Non-pigmented ciliary epithelial cell (primary cell): ENCODE measurements at places on chromosomes 5 and 9.

GRCh38 chr5:170280011-170280493 lies 17.5 kb downstream of the LCP2 start:
- DNase-seq, result no peak

GRCh38 chr5:150665044-150665443 lies 4.0 kb downstream of the MYOZ3 start:
- DNase-seq, result no peak

DNA sequence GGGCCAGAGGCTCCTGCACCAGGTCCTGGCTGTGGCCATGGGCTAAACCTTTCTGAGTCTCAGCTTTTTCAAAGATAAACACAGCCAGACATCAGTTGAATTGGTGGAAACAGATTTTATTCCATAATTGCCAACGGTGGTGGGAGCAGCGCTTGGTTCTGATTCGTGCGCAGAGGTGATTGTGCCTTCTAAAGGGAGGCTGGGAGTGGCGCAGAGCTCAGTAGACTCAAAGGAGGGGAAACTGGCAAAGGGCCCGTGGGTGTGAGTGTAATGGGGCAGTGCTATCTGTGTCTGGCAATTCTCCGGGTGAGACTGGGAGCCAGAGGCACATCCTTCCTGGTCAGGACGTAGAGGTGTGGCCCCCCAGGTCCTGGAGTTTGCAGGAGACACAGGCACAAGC lies 169.4 kb upstream of the PPP1R26 start:
- DNase-seq, result no peak

GRCh38 chr9:98989036-98990000 lies 45.6 kb downstream of the COL15A1 start:
- peak; percentile 98 for DNase-seq

- no peak for DNase-seq
Observed at GRCh38 chr9:90029996-90030395, 425.2 kb downstream of the GADD45G start.

GRCh38 chr9:17636821-17637220 lies 58.0 kb downstream of the SH3GL2 start:
- DNase-seq, result no peak

DNA sequence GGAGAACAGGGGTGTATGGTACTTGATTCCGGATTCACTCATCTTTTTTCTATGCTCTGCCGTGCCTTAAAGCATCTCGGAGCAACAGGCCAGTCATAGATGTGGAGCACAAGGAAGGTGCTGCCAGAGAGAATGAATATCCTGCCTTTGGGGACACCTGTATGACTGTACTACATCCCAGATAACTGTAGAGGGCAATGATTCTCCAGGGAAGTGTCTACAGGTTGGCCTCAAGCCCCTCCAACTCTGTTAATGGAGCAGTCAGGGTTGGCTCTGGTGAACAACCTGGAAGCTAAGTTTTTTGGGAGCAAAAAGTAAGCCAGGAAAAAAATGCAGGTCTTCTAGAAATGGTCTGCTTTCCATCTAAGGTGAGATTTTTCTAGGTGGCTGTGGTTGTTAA lies 71.0 kb downstream of the NREP start:
- no peak for DNase-seq

GRCh38 chr5:165202519-165202910 lies 1697.1 kb downstream of the MAT2B start:
- DNase-seq, result no peak

DNA sequence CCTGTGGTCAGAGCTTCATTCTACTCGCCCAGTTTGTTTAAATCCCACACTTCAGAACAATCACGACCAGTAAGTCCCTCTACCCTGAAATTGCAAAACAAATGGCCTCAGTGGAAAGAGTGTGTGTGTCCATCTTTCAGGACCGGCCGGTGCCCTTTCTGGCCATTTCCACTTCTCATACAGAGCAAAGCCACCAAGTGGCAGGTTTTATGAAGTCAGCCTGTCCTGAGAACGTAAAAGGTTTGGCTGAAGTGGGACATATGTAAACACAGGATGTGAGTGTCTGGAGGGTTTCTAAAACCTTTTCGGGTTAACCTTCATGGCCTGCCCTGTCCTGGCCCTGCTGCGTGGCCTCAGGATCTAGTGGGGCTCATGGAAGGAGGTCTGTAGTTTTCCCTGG lies 24.7 kb downstream of the NXNL2 start:
- no peak for DNase-seq

DNA sequence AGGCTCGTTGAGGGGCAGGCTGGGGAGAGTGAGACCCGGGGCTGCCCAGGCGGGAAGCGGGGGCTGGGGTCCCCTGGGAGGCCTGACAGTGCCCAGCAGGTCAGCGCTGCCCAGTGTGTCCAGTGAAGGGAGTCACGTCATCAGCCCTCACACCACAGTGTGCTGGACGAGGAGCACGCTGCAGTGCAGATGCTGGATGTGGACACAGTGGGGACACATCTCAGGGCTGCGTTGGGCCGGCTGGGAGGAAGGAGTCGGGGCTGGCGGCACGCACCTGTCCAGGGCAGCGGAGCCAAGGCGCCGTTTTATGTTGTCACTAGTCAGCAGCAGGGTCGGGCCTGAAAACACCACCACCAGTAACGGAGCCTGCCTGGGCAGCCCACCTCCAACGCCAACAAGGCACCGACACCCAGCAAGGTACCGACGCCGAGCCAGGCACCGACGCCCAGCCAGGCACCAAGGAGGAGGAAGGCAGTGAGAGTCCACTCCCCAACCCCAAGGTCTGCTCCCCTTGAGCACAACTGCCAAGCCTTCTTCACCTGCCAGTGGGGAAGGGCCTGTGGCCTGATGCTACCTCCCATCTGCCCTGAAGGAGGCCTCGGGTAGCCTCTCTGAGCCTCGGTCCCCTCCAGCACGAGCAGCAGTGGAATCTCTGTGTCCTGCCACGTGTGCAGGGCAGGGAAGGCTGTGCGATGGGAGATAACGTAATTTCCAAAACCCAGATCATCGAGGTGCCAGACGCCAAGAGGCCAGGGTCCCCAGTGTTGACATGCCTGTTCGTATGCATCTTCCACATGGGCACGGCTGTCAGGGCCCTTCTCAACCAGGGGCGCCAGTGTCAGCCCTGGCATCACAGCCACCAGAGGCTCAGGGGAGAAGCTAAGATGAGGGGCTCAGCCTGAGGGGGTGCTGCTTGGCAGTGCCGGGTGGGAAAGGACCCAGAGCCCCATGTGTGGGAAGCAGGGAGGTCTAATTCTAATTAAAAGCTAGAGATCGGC lies 21.9 kb upstream of the NSMF start:
- no peak for DNase-seq

DNA sequence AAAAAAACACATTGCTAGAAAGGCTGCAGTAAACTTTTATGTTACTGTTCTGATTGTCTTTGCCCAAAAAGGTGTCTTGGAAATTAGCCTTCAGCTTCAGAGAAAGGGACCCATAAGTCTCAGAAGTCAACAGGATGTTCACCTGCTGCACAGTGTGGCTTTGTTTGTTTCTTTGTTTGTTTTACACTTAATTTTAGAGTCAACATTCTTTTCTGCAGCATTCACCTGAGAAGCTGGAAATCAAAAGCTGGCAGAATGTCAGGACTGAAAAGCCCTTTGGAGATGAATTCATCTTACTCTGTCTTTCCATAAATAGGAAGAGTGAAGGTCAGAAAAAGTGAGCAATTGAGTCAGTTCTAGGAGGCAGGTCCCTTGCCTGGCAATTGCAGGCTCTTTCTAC lies 170.0 kb downstream of the PAPPA start:
- no peak for DNase-seq

DNA sequence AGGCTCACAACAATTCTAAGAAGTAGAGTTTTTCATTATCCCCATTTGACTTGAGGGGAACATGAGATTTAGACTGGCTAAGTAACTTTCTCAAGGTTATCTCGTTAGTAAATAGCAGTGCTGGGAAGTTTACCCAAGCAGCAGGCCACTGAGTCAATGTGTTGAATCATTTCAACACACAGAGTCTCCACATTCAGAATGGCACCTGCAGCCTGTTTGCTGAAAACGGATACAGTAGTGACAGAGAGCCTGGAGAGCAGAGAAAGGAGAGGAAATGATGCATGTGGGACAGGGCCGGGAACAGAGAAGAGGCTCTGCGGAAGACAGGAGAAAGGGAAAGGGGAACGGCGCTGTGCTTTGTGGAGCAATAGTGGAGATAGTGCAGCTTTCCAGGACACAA lies 33.5 kb upstream of the ZSWIM6 start:
- no peak for DNase-seq

DNA sequence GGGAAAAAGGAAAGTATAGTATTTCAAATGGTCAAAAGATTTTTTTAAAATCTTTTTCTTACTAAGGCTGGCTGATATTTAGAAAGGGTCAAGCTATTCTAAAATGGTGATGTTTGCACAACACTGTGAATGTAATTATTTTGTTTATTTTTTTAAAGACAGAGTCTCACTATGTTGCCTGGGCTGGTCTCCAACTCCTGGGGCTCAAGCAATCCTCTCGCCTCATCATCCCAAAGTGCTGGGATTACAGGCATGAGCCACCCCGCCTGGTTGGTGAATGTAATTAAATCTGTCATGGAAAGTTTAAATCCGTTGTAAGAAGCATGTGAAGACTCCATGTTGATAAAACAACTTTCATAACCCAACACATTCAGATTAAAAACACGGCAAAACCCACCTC lies 2.6 kb downstream of the UBTD2 start:
- no peak for DNase-seq

- no peak for DNase-seq
Observed at GRCh38 chr9:108445431-108446071, 410.2 kb downstream of the ACTL7B start.

DNA sequence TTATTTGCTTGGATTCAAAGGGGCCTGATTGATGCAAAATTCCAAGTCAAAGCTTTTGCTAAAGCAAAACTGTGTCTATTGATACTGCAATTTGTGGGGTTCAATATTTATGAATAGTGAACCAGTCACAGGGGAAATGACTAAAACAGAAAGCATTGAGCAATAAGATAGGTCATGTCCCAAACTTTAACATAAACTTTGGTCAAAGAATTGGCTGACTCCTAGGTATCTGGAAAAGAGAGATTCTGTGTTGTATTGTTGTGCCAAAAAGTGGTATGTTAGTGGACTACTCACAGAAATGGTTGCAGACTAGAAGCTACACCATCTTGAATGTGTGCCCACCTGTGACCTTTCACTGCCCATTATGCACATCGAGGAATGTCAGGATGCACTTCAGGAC lies 585.5 kb upstream of the RGMB start:
- no peak for DNase-seq

- DNase-seq, result no peak
Observed at GRCh38 chr5:55502759-55503158, 32.0 kb downstream of the PLPP1 start.
